Tibial nerve (tissue), 4 donors: ENCODE measurements at places on chromosomes 11 and 22. TPM values are rescaled to one million over a fixed set of nuclear protein-coding genes. Genes with fewer than 3 reads are reported as not detected.

GRCh38 chr11:86990515-86990914 lies 35.3 kb upstream of the FZD4 start:
- no peak for DNase-seq

GRCh38 chr11:68414496-68415221 lies 45.9 kb upstream of the PPP6R3 start:
- no peak for DNase-seq

The C1QTNF5 gene
- total RNA-seq, result 55.2 TPM

The OR6A2 gene
- total RNA-seq, result not detected

The OR8K5 gene
- total RNA-seq, result not detected

The P2RY6 gene
- total RNA-seq, result 0.90 TPM

The WBP2NL gene
- 3.7 TPM for total RNA-seq
